RKO (cell line): ENCODE measurements at places on chromosomes 1 and 21.

DNA sequence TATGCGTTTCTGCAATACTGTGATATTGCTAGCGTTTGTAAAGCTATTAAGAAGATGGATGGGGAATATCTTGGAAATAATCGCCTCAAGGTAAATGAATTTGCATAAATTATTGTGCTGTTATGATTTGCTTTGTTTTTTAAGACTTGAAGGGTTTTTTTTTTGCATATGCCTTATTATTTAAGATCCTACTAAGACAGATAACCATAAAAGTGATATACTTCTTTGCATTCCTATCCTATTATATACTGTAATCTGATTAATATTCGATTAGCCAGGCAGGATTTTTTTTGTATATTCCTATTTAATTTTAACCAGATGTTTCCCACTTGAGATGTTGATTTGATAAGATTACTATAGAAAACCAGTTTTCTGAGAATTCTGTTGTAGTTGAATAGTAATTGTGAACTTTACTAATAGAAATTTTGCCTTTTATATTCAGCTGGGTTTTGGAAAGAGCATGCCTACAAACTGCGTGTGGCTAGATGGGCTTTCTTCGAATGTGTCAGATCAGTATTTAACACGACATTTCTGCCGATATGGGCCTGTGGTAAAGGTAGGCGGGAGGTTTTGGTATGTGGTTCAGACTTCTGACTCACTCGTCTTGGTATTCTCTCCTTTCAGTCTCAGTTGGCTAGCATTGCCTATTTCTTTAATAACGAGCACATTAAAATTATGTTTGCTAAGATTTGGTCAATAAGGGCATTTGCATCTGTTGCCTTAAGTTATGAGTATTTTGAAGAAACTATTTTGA is 56.8 kb downstream of the ZBTB17 start:
- DNase-seq: no peak

DNA sequence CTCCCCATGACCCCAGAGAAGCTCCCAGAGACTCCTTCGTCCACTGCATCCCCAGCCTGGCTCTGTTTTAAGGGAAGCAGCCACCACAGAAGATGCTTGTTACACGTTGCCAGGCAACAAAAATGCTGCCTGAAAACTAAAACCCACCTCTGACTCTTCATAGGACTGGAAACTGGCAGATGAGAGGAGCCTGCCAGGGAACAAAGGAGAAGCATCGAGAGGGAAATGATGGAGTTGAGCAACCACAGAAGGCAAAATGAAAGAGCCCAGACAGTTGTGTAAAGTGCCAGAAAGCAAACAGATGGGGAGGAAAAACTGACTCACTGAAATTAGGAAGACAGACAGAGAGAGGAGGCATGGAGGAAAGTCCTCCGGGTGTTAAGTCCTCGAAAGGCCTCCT is 118.4 kb downstream of the KCNN3 start:
- no peak for DNase-seq

DNA sequence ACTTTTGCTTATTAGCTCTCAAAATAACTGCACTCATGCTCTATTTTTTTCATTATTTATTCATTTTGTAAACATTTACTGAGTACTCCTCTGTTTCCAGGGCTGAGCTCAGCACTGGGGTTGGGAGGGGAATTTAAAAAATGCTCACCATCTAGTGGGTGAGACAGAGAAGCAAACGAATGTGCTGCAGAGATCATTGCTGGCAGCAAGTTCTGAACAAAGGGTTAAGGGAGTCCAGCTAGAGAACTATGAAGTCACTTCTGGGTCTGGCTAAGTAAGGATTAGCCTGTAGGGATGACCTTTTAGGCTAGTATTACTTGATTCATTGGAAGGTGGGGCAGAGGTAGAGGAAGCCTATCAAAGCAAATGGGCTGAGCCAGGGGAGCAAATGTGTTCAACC is 99.1 kb upstream of the ZNF644 start:
- DNase-seq: no peak

DNA sequence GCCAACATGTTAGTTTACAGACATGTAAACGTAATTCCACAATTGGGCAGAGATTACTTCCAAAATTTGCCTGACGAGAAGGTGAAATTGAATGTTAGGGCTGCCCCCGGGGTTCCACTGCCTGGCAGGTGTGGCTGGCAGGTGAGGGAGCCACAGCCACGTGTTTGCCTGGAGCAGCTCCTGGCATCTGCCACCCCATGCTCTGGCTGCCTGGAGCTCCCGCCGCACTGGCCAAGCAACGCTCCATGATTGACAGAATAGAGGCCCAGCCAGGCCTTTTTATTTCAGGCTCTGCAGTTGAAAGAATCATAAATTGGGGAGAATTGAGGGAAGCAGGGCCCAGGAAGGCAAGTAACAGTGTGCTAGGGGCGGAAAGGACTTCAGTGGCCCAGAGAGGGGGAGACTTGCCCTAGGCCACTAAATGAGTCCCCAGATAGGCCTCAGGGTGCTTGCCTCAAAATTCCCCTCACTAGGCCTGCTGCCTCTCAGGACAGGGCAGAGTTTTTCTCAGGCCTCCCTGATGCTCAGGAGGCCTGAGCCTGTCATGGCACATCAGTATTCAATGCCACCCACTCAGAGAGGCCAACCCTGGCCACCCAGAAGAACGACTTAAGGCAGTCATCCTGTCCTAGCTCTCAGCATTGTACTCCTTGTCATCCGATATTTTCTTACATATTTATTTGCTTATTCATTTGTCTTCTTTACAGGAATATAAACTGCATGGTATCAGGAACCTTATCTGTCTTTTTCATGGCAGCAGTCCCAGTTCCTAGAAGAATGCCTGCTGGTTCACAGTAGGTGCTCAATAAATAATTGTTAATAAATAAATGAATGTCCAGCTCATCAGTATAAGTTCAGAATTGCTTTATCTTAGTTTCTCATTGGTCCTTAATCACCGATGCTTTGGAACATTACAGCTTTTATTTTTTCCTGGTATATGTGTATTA is 16.6 kb upstream of the S1PR1 start:
- no peak for DNase-seq

- no peak for DNase-seq
These were observed 70.0 kb downstream of the KCTD3 start for GRCh38 chr1:215637041-215637573.

- no peak for DNase-seq
These were observed 11.7 kb downstream of the LAX1 start for GRCh38 chr1:203776636-203777035.

DNA sequence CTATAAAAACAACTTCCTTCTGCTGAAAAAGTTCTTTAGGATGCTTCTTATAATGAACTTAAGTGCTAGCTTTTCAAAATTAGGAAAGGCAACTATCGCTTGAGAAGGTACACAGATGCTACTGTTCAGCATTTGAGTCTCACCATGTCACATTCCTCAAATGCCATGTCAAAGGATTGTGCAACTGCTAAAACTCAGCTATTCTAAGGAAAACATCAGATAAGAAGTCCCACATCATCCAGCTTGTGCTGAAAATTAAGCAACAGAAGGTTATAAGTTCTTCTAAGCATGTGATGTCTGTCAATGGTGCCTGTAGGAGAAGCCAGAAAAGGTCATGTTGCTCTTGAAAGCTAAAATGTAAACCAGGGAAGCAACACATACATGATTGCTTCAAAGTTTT is 36.5 kb downstream of the MCOLN2 start:
- DNase-seq: no peak
